ENCODE measurements at places on chromosomes 6 and 20.

DNA sequence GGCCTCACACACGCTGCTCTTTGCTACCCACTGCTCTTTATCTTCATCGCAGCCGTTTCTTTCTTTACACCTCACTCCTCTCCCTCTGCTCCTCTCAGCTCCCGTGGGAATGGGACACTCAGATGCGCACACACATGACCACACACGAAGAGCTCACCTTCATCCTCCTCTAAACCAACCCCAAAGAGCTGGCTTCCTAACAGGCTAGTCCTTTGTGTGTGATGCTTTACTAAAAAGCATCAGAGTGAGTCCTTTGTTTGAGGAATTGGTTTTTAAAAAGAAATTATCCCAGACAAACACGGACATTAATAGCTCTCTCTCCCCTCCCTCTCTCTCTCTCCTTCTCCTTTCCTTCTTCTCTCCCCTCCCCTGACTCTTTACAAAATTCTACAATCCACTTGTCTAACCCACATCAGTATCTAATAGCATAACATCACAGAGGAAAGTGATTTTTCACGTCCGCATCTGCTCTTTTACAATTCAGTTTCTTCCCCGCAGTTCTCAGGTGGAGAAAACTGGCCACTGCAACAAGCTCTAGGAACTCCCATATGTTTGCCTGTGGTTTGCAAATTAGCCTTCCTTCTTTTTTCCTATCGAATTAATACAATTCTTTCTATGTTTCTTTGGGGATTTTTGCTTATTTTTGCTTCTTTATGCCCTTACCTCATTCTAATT, 306.8 kb upstream of the CNR1 start:
- no peak for DNase-seq

DNA sequence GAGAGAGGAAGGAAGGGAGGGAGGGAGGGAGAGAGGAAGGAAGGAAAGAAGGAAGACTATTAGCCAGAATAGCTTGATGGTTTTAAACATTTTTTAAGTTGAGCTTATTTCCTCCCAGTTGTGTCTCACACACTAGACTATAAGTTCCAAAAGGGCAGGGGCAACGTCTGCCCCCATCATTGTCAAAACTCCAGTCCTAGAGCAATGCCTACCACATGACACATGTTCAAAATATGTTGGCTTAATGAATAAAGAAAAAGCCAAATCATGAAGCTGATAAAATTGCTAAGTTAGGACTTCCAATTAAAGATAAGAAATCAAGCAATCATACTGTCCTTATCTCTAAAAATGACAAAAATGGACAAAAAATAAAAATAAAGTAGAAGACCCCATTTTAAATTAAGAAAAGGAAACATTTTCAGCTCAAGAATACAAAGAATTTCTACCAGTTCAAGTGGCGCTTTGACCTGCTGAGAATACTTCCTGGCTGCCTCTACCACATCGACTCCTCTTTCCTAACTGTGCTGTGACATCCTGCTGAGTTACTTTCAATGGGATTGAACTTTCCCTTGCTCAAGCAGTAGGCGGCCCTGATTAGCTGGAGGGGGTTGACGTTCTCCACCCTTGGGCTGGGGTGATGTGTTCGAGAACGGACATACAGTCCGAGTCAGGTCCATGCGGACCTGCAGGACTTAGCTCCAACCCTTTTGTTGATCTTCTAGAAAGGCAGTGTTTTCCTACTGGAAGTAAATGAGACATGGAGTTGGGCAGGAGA, 283.9 kb upstream of the FOXQ1 start:
- DNase-seq = no peak

DNA sequence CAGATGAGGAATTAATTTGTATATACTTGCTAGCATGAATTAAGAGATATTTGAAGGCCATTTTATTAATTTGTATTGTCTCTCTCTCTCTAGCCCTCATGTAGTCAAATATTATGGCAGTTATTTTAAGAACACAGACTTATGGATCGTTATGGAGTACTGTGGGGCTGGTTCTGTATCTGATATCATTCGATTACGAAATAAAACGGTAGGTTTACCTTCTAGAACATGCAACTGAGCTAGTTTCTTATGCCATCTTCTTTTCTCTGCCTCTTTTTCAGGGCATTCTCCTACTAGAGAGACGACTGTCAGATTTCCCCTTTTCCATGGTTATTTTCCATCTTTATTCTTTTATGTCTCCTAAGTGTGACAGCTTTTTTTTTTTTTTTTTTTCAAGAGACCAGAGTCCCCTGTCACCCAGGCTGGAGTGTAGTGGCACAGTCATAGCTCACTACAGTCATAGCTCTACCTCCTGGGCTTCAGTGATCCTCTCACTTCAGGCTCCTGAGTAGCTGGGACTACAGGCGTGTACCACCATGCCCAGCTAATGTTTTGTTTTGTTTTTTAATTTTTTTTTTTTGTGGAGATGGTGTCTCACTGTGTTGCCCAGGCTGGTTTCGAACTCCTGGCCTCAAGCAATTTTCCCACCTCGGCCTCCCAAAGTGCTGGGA, 15.6 kb downstream of the STK4 start:
- no peak for DNase-seq

DNA sequence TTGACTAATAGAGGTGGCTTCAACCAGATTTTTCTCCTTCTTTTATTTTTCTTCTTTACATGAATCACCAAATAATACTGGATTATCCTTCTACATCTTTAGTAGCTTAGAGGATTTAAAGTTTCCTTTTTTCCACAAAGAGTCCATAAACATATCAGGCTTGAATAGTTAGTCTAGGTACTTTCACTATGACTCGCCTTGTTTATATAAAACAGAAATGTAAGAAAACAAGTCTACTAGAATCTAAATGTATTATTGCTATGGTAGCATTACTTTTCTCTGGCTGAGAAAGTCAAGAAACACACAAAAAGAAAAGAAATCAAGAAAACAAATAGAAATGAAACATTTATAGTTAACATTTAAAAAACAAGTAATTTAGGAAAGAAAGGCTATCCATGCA, 215.2 kb downstream of the PTPRK start:
- no peak for DNase-seq

DNA sequence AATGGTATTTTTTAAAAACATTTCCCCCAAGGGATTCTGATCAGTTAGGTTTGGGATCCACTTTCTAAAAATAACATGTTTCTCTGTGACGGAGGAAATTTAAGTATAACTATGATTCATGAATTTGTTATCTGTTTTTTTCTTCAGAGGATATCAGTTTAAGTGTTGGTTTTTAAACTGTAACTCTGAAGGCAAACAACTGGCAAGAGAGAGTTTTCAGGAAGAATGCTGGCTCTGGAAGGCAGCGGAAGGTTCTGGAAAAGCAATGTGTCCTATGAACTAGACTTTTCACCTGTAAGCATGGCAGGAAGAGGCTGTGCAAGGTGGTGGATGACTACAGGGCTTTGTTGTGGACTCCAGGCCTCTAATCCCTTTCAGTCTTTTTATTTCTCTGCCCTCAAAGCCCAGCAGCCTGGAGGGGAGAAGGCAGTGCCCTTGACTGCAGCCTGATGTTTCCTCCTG, 153.1 kb downstream of the GMPR start:
- DNase-seq = no peak

GRCh38 chr6:108363113-108363512, 68.3 kb downstream of the AFG1L start:
- no peak for DNase-seq

- peak; percentile 37 for DNase-seq
These were observed 32.3 kb downstream of the YTHDF1 start for GRCh38 chr20:63183422-63184146.

GRCh38 chr6:31622684-31623091, 2.2 kb downstream of the PRRC2A start:
- DNase-seq = no peak

- no peak for DNase-seq
These were observed 51.9 kb downstream of the ILRUN start for GRCh38 chr6:34644716-34645115.

DNA sequence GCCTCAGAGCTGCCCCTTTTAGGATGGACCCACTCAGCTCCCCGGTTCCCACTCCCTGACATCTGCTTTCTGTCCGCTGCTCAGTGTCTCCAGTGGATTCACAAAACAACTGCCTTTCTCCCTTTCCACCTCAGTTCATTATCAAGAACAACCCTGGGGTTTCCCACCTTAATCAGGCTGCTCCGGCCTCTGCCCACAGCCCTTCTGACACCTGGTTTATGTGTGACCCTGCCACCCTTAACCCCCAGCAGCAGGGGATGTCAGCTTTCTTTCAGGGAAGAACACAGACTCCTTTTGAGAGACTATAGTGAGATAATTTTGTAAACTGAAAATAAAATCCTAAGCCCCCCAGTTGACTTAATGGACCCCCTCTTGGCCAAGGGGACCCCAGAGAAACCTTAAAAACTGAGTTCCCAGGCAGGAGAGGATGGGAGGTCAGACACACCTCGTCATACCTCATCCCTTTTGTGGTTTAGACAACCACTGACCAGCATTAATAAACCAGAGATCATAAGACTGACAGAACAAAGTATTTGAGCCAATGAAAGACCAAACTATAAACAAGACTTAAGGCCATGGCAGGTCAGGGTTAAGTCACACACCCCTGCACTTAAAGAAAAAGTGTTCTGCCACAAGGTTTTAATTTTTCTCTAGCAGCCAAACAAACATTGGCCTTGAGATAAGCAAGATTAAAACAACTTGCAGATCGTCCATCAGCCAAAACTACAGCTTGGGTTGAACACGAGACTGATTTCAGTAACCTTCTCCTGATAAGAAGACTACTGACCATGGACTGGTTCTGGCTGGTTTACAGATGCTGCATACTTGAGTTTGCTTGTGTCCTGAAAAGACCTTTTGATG, 42.4 kb upstream of the DDR1 start:
- no peak for DNase-seq

DNA sequence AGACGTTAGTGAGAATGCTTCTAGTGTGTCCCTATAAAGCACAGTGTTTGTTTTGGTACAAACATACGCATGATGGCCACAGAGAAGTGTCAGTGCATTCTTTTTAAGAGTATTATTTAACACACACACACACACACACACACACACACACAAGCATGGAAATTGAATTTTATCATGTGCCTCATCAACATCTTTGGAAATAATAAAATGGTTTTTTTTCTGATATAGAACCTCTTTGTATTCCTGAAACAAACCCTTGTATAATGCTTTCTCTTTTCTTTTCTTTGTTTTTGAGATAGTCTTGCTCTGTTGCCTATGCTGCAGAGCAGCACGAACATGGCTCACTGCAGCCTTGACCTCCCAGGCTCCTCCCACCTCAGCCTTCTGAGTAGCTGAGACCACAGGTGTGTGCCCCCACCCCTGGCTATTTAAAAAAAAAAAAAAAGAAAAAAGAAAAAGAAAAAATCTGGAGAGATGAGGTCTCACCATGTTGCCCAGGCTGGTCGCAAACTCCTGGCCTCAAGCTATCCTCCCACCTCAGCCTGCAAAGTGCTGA, 116.2 kb upstream of the SYNDIG1 start:
- no peak for DNase-seq

DNA sequence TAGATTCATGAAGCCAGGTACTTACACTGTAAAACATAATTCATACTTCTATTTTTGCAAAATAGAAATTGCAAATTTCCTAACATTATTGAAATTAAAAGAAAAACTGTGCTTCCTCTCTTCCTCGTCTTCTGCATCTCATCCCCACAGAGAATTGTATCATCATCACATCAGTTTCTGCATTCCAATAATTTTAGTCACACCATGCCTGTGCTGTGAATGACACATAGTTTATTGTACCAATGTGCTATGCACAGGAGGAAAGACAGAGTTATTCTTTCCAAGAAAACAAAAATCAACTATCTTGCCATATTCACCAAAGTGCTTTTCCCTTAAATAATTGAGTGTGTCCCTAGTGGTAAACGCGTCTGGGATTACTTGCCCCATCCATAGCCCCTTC, 38.1 kb upstream of the FAM135A start:
- no peak for DNase-seq

DNA sequence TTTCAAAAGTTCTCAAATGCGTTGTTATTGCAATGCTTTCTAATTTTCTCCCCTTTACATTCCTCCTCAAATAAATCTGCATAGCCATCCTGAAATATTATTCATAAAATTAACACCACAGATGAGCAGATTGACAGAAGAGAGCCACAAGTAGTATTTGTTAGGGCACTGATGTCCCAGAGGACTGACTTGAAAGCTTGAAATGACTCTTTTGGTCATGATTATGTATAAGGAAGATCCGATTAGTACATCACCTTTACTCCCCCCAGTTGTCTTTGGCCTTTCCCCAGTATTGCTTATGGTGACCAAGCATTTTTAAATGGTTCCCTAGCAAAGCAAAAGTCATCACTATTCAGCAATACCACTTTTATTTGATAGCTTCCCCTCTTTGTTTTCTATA, 187.6 kb downstream of the ADAT2 start:
- DNase-seq = no peak

- no peak for DNase-seq
These were observed 26.3 kb downstream of the C6orf89 start for GRCh38 chr6:36912030-36912454.

DNA sequence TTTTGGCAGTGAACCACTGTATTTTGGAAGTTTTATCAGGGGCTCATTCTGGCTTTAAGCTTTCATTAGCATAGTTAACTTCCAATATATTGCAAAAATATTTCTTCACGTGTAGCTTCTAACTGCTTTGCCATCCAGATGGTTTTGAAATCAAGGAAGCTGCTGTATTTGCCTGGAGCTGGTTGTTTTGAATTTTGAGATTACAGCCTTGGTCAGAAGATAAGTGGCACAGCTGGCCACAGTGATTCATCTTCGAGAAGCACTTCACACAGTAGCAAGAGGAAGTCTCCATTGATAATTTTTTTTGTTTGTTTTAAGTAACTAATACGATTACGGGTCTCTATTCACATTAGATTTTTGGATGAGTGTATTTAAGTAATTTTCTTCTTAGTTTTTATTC, 3.8 kb downstream of the APCDD1L start:
- DNase-seq = no peak

DNA sequence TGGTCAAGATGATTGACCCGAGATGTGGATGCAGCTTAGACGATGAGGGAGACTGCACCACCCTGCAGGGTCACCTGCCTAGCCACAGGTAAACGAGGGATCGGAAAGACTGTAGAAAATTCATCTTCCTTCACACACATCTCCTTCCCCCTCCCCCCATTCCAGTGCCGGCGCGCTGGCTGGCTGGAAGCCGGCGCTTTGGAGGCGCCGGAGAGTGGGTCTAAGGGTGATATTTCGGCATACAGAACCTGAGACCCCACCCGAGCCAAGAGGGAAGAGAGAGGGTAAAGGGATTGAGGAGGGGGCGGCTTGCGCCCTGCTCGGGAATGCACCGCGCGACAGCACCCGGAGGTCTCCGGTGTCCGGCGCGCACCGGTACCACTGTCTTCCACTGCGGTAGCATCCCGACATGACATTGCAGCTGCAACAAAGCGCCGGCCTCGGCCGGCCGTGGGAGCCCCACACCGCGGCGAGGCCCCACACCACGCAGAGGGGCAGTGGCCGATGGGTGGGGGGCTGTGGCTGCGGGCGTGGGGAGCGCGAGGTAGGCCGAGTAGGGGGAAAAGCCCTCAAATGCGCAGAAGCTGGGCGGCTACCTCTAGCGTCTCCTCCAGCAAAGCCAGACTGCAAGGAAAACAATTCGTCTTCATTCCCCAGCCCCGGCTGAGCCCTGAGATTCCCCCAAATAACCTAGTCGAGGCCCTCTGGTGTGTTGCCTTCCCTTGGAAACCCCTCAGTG, 984 bp downstream of the TNFRSF21 start:
- DNase-seq = peak; percentile 52

GRCh38 chr20:63518351-63518861, 2.2 kb upstream of the PPDPF start:
- no peak for DNase-seq

GRCh38 chr20:49658508-49658907, 55.2 kb downstream of the B4GALT5 start:
- no peak for DNase-seq

All from head of caudate nucleus (tissue), 42 donors.